ENCODE measurements at places on chromosomes 12 and 14.

GRCh38 chr14:91906374-91906773 is 39.0 kb upstream of the TC2N start:
- DNase-seq, result no peak

GRCh38 chr12:49261721-49262120 is 3.2 kb upstream of the TUBA1C start:
- DNase-seq, result no peak

DNA sequence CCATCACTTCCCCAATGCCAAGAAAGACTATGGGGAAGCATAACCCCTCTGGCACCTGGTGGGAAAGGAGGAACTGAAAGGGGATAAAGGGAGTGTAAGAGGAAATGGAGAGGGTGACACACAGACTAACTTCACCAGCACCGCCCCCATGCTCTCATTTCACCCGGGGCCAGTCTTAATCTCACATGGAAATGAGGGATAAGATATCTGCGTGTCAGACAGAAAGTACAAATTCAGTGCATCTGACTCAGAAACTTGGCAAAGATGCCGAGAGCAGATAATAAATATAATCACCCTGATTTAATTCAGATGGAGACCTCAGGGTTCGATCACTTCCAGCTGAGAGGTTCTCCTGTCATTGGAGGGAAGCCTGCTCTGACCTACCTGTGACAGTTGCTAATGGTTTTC is 191.6 kb downstream of the DUSP6 start:
- peak; percentile 36 for DNase-seq

- no peak for DNase-seq
Measured at GRCh38 chr14:74240794-74241651, 1.8 kb downstream of the VSX2 start.

- no peak for DNase-seq
Measured at GRCh38 chr12:68178774-68179439, 19.4 kb upstream of the IFNG start.

DNA sequence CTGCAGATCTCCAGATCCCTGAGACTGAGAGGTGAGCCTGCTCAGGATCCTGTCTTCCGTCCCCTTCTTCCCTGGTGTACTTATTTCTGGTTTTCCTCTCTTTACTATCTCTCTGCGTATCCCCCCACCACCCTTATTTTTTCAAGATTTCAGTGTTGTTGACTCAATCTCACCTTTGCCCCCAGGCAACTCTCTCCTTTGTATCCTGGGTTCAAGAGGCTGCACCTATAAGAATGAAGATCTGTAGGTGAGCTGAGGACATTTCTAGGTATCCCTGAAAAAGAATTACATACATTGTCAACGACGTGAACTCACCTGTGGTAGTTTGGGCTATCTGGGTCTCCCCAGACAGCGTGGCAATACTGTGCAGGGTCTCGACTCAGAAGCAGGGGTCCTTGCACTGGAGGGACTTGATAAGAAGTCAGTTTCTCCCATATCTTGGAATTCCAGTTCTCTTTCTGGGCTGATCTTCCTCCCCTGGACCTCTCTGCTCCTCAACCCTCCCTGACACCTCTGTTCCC is 659 bp downstream of the CIROP start:
- DNase-seq, result no peak

DNA sequence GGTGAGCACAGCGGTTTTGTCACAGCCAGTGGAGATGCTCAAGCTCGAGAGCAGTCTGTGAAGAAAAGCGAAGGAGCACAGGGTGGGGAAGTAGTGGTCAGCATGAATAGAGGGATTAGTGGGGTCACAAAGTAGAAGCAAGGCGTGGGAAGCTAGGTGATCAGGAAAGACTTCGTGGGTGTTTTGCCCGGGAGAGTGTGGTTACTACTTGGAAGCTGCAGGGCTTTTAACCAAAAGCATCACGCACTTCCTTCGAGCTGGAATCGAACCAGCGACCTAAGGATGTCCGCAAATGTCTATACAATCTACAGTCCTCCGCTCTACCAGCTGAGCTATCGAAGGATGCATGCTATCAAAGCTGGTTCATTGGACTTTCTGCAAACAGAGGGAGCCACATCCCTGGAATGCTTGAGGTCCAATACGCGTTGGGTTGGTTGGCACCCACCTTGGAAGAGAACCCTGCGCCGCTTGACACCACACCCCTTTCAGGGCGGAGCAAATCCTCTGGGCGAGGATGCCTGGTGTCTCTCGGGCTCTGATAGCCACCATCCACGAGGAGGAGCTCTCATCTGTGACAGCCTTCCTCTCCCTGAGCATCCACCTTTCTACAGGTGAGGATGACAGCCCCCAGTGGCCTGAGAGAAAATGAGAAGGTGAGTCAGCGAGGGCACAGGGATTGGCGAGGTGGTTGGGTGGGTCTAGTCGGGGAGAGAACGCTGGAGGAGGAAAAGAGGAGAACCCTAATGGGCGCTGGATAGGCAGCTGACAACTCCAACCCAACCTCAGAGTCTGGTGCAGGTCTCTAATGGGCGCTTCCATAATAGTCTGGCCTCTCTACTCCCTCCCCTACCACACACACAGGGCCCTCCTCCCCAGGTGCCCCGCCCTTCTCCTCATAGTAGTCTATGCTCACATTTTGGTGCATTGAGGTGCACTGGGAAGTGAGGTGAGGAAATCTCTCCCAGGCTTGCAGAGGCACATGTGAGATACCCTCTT is 16.0 kb upstream of the OR6S1 start:
- DNase-seq, result peak; percentile 32
